Hepatic stellate cell (primary cell): ENCODE measurements at places on chromosomes 5 and 9.
A peak's percentile ranks its signal among the peaks of the same experiment; 100 is the strongest.

- no peak for DNase-seq
Measured at GRCh38 chr5:6361101-6361500, 17.2 kb downstream of the MED10 start.

DNA sequence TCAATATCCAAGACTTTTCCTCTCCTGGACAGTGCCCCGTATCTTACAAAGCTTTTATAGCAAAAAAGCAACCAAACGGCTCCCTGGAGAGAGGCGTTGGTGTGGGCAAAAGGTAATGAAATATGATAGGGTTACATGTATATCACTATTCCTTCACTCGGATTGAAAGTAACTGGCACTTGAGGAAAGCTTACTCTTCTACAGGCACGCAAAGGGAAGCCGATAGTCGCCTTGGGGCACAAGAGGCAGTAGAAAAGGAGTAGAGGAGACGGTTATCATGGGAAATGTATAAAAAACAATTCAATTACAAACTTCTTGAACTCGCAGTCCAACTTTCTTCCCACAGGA lies 1.1 kb downstream of the DIAPH1 start:
- DNase-seq, result no peak

GRCh38 chr9:110101531-110102161 lies 106.3 kb downstream of the C9orf152 start:
- DNase-seq, result no peak

- DNase-seq, result no peak
Measured at GRCh38 chr5:157273131-157273556, 7.2 kb downstream of the CYFIP2 start.

DNA sequence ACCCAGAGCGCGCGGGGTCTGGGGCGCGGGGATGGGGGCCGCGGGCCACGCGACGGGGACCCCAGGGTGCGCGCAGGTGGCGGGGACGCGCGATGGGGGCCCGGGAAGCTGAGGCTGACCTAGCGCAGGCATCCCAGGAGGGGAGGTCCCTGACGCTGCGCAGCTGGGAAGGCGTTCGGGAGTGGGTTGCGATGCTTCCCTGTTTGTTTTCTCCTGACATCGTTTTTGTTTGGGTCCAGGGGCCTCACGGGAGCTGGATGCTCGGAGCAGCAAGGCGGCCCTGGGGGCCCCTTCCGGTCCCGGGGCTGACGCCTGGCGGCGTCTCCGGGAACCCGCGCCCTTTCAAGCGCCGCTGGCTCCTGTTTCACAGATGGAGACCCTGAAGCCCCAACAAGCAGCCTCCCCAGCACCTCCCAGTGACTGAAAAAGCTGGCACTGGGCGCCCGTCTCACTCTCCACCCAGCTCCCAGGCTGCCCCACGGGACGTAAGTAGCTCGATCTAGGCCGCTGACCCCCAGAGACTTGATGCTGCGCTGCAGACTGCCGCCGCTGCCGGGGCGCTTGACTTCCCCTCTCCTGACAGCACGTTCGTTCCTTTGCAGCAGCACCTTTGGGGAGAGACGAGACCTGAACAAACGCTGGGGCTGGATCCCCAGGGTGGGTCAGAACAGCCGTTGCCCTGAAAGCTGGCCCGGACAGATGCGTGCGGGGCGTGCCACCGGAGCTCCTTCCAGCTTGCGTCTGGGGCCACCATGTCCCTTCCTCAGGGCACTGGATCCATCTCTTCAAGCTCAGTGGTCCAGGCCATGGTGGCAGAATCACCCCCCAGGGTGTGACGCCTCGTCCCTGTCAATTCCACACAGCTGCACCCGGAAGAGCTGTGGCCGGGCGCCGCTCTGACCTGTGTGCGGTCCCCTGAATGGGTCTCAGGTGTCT lies 593 bp downstream of the BRD3OS start:
- DNase-seq, result peak; percentile 65

- no peak for DNase-seq
Measured at GRCh38 chr9:79481846-79482477, 89.8 kb upstream of the TLE4 start.

GRCh38 chr5:115816226-115817081 lies at the start of gene CDO1:
Gene CDO1 (minus strand): TSS chr5:115816659. CDS start chr5:115816397, 262 bp downstream.
- DNase-seq, result peak; percentile 34

DNA sequence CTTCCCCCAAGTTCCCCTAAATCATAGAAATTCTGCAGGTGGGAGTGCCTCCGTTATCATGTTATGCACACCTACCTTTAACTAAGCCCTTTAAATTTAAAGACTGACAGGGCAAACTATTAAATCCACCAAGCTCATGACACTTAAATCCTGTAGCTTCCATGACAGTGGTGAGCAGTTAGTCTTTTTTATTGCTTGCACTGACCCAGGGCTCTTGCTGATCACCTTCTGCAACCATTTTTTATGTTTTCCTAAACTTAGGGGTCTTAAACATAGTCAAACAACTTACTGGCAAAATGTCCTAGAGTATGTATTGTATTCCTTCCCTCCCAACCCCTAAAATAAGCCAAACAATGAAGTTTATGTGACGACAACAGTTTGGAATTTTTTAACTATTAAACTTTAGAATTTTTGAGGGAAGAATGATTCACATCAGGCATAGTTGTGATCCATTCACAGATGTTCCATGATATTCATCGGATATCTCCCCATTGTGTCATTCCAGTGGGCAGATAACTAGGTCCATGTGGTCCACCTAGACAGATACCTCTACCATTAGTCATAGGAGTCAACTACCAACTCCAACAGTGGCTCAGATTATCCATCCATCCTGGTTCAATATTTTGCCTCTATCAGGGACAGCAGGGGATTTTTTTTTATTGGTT lies 283.1 kb downstream of the ADAMTS6 start:
- DNase-seq, result peak; percentile 56

GRCh38 chr9:136403538-136403914 lies 3.6 kb upstream of the SNAPC4 start:
- DNase-seq, result no peak

GRCh38 chr5:97494465-97494864 lies 311.4 kb upstream of the RIOK2 start:
- DNase-seq, result no peak

DNA sequence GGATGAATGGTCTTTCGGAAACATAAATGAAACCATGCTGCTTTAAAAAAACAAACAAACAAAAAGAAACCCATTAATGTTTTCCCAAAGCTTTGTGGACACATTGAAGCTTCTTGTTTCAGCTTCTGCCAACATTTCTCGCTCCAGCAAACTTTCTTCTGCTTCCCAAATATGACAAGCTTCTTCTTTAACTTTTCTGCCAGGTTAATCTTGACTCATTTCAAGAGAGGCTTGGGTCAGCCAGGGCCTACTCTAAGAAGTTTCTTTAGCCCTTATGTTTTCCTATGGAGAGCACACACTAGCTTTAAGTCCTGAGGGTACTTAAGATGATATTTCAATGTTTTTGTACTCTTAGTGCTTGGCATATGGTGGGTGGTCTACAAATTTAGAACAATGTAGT lies 6.1 kb downstream of the ANXA1 start:
- DNase-seq, result no peak

- DNase-seq, result no peak
Measured at GRCh38 chr5:132029609-132030330, 18.3 kb upstream of the ACSL6 start.

GRCh38 chr5:173866858-173867679 lies 21.1 kb upstream of the CPEB4 start:
- no peak for DNase-seq
